ENCODE measurements at places on chromosomes 5 and 9.

DNA sequence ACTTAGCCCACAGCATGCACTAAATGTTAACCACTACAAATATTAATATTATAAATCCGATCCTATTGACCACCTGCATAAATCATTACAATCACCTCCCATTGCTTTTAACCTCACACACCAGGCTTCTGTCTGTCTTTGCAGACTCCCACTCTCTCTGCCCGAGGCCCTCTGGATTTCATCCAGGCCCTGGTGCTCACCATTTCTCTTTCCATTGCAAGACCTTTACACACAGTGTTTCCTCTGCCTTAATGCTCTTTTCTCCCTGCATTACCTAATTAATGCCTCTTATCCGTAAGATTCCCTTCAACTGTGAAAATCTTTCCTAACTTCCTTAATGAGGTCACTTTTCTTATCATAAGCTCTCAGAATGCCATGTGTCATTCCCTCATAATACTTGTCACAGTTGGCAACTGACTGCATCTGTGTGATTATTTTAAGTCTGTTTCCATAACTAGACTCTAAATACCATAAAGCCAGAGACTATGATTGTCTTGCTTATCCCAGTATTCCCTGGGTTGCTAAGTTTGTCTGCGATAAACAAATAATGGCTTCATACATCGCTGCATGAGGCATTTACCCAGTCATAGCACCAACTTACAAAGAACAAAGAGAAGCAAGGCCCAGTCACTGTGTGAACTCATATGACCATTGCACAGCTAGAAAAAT is 155.1 kb downstream of the CCDC192 start:
- DNase-seq: peak; percentile 25

GRCh38 chr9:99360026-99360425 is 137.9 kb downstream of the SEC61B start:
- DNase-seq: no peak

DNA sequence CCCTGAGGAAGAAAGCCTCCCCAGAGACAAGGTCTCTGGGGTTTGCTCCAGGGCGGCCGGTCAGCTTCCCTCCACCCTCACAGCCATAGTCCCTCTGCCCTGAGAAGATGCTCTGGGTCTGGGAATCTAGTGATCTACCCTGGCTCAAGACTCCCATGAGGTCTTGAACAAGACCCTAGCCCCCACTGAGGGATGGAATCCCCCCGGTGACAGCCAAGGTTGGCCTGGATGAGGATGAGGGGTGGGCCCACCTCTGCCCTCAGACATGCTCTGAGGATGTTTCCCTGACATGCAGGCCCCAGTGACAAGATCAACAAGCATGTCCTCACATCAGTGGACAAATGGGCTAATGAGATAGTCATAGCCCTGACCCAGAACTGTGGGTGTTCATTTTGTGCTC is 138.6 kb downstream of the C5orf15 start:
- DNase-seq: no peak

GRCh38 chr9:129554649-129555048 is 66.3 kb downstream of the C9orf50 start:
- DNase-seq: no peak

DNA sequence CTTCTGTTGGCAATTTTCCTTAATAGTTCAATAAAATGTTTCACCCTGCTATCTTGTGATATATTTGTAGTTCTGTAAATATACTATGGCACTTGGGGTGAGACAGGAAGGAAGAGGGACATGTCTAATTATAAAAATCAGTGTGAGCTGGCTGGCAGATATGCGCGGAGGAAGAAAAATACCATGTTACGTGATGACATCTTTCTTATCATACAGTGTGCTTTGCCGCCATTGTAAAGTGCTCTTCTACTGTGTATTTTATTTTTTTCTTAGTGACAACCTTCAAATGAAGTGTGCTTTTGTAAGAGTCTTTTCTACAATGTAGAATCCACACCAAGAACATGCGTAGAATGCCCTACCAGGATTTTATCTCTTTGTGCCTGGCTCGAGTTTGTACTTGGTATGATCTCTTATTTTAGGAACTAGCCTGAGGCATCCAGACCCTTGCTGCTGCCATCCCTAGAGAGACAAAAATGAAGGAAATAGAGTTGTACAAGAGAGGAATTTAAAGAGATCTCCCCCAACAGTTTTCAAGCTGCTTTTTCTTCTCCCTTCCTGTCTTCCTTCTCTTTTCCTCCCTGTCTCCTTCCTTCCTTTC is 46.7 kb upstream of the RIOK2 start:
- DNase-seq: no peak

DNA sequence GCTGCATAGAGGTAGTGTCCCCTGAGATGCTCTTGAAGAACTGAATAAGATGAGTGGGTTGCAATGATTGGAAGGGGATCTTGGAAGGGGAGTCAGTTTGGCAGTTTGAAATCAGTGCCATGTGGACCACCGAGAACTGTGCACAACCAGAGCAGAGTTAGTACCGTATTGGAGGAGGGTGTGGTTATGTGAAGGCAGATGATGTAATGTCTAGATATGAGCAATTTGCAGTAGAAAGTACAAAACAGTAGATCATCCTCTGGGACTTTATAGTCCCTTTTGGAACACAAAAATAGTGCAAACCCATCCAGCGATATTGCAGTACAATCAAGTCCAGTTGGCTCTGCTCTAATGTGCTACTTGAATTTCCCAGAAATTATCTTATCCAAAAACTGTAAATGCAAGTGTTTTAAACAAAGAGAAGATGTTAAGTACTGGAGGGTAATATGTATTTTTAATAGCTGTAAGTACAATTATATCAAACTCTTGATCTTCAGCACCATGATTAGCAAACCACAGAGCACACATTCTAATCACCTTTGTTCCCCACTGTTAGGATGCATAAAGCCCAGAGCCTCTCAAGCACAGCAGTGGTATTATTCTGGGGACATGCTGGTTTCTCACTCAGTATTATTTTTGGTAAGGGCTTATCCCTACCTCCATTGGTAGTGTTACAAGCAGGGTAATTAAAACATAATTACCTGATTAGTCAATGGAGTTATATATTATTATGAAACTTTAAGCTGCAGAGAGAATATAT is 41.5 kb downstream of the MEGF10 start:
- DNase-seq: no peak

DNA sequence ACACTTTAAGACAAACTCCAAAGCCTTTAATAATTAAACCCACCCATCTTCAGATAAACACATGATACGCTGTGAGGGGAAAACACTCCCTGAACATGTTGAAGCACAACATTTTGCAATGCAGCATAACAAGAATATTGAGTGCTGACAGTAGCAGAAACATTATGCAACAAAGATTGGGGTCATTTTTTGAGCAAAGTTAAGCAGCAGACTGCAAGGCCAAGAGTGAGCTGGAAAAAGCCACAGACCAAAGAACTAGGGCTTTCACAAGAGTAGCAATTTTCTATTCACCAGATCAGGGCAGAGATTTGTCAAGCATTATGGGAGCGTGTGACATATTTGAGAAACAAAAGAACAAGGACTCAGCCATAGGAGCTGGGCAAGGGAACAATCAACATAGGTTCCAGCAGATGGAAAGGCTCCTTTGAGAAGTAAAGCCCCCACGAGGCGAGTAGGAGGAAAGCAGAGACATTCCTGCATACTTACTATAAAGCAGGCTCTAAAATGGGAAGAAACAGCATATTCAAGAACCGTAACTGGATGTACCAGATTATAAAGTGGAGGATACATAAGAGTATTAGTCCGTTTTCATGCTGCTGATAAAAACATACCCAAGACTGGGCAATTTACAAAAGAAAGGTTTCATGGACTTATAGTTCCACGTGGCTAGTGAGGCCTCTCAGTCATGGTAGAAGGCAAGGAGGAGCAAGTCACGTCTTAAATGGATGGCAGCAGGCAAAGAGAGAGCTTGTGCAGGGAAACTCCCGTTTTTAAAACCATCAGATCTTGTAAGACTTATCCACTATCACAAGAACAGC is 4.8 kb upstream of the TTC23L start:
- DNase-seq: no peak

DNA sequence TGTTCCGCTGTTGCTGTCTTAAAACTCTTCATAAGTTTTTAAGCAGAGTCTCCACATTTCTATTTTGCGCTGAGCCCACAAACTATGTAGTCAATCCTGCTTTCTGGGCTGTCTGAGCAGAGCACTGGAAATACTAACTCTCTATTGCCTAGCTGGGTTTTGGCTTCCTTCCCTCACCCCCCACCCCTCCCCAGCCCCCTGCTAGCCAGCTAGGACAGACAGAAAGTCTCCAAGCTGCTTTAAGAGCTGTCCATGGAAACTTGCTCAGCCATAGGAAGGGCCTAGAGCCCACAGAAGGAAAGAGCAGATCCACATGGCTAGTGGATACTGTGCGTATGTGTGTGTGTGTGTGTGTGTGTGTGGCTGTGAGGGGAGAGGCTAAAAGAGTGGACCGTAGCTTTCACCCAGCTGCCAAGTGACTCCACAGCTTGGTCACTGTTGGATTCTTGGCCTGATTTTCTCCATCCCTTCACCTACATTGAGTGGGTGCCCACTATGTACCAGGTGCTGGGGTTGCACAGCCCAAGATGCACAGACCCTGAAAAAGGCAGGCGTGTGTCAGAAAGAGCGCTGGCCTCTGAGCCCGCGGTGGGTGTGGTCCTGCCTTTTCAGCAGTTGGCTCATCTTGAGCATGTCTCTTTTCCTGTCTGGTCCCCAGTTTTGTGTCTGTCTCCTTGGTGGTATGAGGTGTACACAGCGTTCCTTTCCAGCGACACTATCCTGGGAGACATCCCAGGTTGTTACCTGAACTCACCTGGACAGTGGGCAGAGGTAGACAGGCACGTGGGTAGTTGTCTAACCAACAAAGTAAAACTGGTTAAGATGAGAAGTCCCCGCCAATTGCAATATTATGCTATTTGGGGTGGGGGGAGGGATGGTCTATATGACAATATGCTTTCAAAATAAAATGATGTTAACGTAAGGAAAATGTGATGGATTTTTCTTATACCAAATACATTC is 5.4 kb upstream of the NKX2-5 start:
- DNase-seq: no peak

DNA sequence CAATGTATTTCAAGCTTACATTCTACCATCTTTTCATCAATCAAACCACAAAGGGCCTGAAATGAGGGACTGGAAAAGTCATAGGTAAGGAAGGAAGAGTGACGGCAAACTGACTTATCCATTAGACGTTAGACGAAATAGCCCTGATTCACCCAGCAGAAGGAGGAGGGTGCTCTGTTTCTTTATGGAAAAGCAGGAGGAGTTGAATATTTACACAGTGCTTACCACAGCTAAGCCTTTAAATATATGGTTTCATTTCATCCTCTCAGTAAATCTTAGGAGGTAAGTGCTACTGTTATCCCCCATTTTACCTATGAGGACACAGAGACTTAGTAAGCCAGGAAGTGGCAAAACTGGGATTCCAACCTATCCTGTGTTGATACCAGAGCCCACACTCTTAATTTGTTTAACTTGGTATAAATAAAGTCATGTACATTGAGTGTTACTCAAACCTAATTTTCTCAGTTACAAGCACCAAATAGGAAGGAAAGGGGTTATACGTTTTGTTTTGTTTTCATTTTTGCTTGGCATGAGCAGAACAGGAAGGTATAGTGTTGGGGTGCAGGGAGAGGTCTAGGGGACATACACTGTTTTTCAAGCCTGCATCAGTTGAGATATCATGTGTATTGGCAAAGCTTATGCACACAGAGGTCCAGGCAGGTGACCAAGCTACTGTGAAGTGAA is 98.1 kb upstream of the IFNK start:
- DNase-seq: no peak

- no peak for DNase-seq
Measured at GRCh38 chr5:82388181-82388580, 110.0 kb upstream of the RPS23 start.

GRCh38 chr5:145723516-145723915 is 111.6 kb downstream of the PRELID2 start:
- no peak for DNase-seq

- no peak for DNase-seq
Measured at GRCh38 chr5:146889169-146889568, 10.6 kb upstream of the PPP2R2B start.
